HEK293T (cell line): ENCODE measurements at places on chromosomes 12 and 14.

DNA sequence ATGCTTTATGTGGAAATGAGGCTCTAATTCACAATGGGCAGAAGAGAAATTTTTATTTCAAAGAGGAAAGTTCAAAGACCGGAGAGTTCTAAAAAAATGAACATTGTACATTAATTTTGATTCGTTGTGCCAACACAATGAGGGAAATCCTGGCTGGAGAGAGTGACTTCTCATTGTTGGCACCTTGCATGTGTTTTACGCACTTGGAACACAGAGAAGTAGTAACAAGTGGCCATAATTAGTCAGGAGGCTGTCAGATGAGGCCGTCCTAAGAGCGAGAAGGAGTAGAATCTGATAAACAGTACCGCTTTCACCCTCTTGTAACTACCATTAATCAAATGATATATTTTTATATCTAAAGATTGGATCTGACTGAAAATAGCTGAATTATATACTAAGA lies 6.9 kb downstream of the LMO3 start:
- DNase-seq: no peak

- DNase-seq: no peak
Measured at GRCh38 chr12:90235642-90236041, 527.0 kb upstream of the ATP2B1 start.

GRCh38 chr12:54390176-54390667 lies 5.7 kb upstream of the ZNF385A start:
- no peak for DNase-seq

GRCh38 chr12:64724201-64724745 lies 34.9 kb downstream of the GNS start:
- no peak for DNase-seq

DNA sequence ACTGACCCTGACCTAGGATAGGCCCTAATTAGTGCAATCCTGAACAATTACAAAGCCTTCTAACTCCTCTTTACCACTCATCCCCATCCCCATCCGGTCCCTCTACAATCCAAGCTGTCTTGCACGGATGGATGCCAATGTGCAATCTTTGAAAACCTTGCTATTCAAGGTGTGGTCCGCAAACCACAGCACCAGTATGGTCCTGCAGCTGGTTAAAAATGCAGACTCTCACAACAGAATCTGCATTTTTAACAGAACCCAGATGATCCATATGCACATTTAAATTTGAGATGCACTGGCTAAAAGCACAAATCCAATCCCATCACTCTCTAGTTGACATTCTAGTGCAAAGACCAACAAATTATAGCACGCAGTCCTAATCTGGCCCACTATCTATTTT lies 230.6 kb upstream of the KRR1 start:
- DNase-seq: no peak

GRCh38 chr12:124841558-124841945 lies 22.1 kb downstream of the SCARB1 start:
- DNase-seq: no peak

DNA sequence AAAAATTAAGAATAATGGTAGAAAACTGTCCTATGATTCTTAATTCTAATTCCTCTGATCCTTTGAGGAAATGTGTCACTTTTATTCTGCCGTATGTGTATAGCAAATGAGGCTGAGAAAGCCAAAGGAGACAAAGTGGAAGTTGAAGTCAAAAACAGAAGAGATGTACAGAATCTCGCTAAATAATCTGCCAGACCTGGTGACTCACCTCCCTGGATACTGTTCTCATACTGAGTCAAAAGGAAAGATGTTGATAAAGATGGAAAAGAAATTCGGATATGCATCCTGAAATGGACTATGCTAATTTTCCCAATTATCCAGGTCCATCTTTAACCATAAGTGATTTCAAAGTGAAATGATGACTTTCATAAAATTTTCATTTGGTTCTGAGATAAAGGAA lies 92.5 kb downstream of the DUSP6 start:
- no peak for DNase-seq

DNA sequence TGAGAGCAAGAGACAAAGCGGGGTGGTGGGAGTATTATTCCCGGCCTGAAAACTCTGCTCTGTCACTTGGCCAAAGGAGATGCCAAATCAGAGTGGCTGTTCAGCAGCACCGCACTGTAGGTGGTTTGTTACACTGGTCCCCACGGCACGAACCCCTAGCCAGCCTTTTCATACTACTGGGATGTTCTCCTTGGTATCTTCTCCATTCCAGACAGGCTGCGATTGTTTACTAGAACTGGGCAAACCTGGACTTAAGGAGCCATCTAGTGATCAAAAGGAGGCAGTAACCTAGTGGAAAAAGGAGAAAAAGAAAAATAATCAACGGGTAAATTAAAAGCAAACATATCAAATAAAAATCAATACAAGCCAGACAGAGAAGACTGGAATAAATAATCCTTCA lies 58.9 kb upstream of the TMTC2 start:
- DNase-seq: peak; percentile 27

GRCh38 chr14:90837355-90837754 lies 21.1 kb upstream of the TTC7B start:
- no peak for DNase-seq

GRCh38 chr12:92600052-92600451 lies 102.7 kb upstream of the PLEKHG7 start:
- no peak for DNase-seq

GRCh38 chr14:90756755-90757345 lies 59.4 kb downstream of the TTC7B start:
- no peak for DNase-seq

DNA sequence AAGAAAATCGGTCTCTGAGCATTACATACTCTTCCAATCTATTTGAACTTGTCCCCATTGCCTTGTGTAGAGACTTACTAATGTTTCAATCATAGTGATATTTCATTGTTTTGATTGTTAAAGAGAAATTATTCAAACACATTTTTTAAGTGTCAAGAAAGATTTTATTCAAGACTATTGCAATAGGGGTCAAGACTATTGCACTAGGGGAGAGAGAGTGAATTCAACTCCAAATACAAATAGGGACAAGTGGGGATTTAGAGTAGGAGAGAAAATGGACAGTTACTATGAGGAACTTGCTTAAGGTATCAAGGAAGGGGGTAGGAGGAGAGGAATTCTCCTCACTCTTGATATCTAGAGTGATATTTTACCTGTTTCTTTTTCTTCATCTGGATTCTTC lies 73.1 kb downstream of the FAR2 start:
- no peak for DNase-seq

DNA sequence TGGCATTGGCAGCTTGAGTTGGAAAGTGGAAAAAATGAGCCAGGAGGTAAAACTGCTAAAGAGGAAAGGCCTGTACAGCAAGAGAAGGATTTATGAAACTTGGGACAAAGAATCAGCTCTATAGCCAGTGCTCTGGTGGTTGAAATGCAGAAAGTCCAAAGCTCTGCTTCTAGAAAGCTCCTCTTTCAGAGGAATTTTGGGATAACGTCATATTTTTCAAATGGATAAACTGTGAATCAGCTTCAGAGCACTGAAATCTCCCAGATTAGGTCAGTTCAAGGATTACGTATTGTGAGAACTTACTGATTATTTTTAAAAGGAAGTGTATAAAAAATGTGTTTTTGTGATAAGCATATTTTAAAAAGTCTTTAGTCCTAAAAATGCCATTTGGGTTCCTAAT lies 203.1 kb upstream of the CNOT2 start:
- DNase-seq: no peak

DNA sequence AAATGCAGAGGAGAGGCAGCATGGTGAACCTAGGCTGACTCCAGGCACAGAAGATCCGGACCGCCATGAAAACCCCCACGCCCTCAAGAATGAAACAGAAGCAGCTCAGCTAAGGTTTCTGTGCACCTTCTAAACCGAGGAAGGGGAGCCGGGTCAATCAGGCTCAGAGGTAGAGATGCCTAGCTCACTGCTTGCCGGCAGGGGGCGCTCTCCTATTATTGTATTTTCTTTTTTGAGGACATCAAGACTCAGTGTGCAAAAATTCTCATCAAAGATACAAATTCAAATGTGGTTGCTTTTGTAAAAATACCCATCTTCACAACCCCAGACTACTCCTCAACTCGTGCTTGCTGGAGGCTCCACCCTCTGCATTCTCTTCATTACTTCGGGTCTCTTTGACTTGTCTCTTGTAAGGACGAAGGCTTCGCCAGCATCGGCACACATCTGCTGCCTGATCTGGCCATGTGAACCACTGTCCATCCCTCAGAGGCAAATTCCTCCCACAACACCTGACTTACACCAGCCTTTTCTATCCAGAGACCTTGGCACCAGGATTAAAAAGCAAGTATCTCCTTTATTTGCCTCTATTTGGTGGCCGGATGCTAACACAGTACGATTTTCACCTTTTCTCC lies 33.4 kb upstream of the RNASE3 start:
- DNase-seq: peak; percentile 73

DNA sequence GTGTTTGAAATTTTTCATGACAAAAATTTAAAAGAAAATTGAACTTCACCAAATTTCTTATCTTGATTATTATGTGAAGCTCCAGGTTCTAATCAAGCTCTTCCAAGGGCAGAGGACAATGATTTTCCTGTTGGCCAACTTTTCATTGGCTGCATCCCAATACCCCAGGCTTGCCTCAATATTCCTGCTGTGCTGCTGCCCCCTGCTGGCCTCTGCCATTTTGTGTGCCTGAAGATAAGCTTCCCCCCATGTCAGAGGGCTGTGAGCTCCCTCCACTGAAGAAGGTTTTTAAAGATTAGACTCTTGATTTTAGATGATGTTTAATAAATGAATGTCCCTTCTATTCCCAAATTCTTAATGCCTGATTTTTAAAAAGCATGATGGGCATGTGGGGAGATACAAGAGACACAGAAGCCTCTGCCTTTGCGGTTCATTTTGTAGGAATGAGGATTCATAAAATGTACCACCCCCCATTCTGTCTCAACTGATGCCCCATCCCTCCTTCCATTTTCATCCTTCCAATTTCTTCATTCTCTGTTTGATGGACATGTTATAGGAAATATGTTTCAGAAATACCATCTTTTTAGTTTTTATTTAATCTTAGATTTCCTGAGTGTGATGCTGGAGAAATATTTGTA lies 76.7 kb upstream of the RGS6 start:
- peak; percentile 69 for DNase-seq

GRCh38 chr12:51534216-51535074 lies 56.6 kb upstream of the SCN8A start:
- no peak for DNase-seq

DNA sequence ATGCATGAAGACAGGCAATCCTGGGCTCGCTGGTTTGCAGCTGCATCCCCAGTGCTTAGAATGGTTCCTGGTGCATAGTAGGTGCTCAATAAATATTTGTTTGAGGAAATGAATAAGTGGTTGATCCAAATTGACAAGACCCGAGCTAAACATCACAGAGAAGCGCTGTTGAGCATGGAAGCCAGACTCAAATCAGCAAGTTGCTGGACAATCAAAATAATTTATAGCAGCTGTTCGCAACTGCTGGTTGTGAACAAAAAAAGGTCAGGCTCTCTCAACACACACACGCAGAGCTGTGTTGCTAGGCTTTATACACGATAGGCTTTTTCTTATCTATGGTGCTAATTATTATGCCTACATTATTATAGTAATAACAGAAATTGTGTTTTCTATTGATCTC lies 190.2 kb downstream of the TBX5 start:
- no peak for DNase-seq
